ENCODE measurements at places on chromosomes 7 and 10. TPM values are rescaled to one million over a fixed set of nuclear protein-coding genes. Genes with fewer than 3 reads are reported as not detected.

The PLEKHA1 gene
- polyA plus RNA-seq = 22.8 TPM

The GSTO1 gene
- 152 TPM for polyA plus RNA-seq

The LIPM gene
- not detected for polyA plus RNA-seq

The PDE6C gene
- polyA plus RNA-seq = not detected

The HOXA1 gene
- polyA plus RNA-seq = 2.8 TPM

The PRRT4 gene
- 0.16 TPM for polyA plus RNA-seq

The COL13A1 gene
- polyA plus RNA-seq = 0.55 TPM

The SPRN gene
- polyA plus RNA-seq = 0.16 TPM

The BAMBI gene
- 23.2 TPM for polyA plus RNA-seq

The ASB15 gene
- not detected for polyA plus RNA-seq

The ZNF488 gene
- polyA plus RNA-seq = 8.3 TPM

The NME8 gene
- polyA plus RNA-seq = not detected

- no peak for DNase-seq
Observed at GRCh38 chr10:13340626-13341376, 7.3 kb downstream of the SEPHS1 start.

- DNase-seq = no peak
Observed at GRCh38 chr10:53469383-53469782, 696.8 kb upstream of the MBL2 start.

GRCh38 chr7:126001349-126001748 lies 1071.7 kb upstream of the POT1 start:
- no peak for DNase-seq

DNA sequence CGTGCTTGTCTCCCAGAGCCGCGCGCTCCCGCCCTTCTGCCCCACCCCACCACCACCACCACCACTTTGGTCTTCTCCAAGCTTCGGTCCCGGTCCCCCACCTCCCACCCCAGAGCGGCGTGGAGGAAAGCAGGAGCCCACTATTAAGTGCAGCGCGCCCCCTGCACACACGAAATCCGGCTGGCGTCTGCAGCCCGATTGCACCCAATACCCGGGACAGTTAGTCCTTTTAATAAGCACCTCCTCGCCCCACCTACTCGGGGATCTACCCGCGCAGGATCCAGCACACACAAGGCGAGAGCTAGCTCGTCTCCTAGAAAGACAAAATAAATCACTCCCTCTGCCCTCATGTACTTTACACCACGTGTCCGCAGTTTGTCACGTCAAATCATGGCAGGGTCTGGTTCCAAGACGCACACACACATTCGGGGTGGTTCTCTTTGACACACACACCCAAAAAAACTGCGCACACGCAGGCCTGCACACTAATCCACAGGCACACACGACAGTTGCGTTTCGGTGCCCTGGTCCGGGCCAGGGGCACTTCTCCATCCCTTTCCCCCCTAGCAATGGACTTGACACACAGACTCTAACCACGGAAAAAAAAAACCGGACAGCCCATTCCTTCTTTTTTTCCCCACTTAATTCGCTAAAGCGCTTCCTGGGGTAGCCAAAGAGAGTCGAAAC lies 1.6 kb downstream of the SFMBT2 start:
- peak; percentile 46 for DNase-seq

DNA sequence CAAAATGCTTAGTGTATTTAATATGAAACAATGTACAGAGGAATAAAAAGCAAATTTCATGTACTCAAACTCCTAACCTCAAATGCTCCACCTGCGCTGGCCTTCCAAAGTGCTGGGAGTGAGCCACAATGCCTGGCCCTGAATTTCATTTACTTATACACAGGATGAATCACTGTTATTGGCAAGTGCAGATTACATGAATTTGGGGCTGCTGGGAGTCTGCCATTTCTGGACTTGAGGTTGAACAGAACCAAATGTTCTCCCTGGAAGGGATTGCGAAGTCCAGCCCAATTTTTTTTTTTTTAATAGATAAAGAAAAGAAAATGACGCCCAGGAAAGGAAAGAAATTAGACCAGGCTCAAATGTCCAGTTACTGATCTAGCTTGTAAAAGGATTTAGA lies 6.8 kb upstream of the CSTF2T start:
- DNase-seq = no peak

GRCh38 chr7:132123773-132124172 lies 452.5 kb downstream of the PLXNA4 start:
- DNase-seq = no peak

- no peak for DNase-seq
Observed at GRCh38 chr10:60465801-60466200, 76.1 kb upstream of the ANK3 start.

DNA sequence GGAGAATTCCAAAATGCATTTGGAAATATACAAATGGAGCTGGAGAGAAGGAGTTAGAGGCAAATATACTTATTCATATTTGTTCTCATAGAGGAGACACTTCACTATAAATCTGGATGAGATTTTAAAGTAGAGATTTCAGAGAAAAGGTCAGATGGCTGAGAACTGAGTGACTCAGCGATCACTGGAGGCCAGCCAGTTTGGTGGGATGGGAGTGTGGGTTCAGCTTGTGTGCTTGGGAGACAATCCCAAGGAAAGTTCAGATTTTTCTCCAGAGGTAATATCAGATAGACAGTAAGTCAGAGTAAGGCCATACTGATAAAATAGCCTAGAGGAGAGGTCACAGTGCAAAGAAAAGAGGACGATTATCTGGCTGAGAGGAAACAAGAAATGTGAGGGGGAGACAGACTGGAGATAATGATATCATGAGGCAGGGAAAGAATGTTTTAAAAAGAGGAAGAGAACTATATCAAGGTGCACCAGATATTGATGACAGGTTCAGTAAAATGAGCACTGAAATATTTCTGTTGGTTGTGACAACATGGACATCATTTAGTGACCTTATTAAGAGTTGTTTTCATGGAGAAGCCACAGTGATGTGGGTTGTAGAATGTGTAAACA lies 67.0 kb downstream of the MDFIC start:
- DNase-seq = peak; percentile 53

DNA sequence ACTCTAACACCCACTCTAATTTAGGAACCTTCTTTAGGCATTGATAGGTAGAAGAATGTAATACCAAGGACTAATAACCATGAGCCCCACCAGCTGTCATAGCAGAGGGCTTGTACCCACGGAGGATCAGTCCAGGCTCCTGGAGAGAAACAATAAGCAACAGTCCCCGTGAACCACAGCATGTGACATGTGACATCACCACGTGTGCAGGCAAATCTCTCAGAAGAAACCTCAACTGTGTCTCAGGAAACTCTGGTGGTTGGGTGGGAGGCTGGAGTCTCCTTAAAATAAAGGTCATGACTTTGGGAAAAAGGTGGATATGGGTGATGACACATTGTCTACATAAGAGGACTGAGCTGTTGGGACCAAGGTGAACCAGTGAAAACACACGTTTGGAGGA lies 653.9 kb upstream of the FOXK1 start:
- DNase-seq = no peak

DNA sequence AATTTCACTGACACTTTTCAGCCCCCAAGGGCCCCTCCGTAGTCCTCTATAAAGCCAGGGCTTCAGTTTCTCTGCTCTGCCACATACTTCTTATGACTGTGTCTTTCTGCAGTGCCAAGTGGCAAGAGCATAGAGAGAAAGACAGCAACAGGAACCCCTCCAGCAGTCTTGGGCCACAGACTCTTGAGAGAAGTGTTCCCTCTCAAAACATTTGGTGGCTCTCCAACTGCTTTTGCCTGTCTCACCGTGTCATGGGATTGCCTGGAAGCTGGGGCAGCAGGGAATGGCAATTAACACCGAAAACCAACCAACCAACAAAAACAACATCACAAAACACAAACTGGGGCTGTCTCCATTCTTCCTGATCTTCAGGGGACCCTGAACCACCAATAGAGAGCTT lies 73.8 kb upstream of the ELN start:
- DNase-seq = no peak

- no peak for DNase-seq
Observed at GRCh38 chr10:12432402-12433189, 83.2 kb downstream of the CAMK1D start.

DNA sequence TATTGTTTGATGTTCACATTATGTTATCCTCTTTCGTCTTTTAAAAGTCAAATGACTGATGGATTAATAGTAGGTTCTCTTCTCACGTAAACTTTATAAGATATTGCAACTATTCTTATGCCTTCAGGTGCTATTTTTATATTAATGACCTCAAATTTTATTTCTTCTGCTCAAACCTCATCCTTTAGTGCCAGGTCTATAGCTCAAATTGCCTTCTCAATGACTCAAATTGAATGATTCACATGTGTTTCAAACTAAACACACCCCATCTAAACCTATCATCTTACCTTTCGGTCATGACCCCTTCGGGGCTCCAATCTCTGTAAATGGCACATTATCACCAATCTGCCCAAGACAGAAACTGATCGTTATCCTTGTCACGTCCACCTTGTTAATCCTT lies 22.0 kb upstream of the LIPF start:
- DNase-seq = no peak

DNA sequence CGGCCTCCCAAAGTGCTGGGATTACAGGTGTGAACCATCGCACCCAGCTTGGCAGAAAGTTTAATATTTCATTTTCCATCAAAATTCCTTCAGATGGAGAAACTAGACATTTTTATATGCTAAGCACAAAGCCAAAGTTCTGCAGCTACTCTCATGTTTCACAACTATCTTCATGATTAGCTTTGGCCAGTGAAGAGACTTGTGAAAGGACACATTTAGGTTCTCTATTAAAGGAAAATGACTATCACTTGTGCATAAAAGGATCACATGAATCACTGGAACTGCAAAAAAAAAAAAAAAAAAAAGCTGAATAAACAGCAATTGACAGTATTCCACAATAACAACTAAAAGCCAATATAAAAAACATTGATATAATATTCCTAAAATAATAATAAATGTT lies 16.2 kb downstream of the FGFBP3 start:
- no peak for DNase-seq

DNA sequence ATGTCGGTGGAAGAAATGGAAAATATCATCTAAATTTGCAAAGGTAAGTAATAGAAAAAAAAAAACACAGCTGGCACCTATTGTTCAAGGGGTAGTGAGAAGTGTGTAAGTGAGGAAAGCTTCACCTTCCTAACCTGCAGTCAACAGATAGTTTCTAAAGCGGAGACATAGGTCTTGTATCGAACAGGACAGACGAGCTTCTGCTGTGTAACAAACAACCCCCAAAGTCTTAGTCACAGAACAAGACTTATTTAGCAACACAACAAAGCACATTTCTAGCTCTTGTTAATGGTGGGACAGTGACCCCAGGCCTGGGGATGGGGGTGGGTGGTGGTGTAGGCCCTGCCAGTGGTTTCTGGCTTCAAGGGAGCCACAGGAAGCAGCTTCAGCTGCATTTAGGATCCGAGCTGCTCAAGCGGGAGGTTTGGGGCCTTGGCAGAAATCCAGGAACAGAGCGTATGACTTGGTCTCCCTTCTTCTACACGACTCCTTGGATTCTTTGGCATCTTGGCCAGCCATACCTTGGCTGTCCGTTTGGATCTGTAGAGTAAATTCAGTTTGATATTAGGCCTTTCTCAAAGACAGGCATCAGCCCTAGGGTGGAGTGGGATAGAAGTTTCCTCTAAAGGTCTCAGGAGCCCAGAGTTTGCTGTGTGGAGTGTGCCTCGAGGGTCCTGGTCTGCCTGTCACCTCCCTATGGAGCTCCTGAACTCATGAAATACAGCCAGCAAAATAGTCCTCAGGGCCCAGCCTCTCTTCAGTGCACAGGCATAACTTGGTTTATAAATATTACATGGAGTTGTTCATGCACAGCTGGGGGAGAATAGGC lies 56.9 kb upstream of the SHH start:
- no peak for DNase-seq

- DNase-seq = no peak
Observed at GRCh38 chr7:29413626-29414136, 150.0 kb upstream of the PRR15 start.

- DNase-seq = no peak
Observed at GRCh38 chr10:50946991-50947781, 61.8 kb upstream of the A1CF start.

- DNase-seq = no peak
Observed at GRCh38 chr10:85741626-85742300, 624.8 kb downstream of the GRID1 start.

GRCh38 chr7:35599645-35600044 lies 95.3 kb downstream of the HERPUD2 start:
- no peak for DNase-seq

DNA sequence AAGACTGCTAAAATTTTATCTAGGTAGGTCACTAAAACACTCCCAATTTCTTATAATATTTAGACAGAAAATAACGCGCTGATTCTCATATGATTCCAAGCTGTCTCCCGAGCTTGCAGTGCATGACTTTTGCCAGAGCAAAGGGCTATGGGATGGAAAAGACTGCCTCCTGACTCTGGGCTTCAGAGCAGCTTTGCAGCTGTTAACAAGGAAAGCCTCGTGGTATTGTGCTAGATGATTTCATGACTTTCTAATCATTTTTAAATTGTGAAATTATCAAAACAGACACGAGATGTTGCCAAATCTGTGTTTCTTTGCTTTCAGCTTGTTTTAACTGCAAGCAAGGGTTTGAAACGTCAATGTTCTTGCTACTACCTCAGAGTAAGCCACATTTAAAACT lies 238.3 kb downstream of the AGMO start:
- no peak for DNase-seq

GRCh38 chr7:40341836-40342235 lies 207.0 kb downstream of the SUGCT start:
- no peak for DNase-seq

DNA sequence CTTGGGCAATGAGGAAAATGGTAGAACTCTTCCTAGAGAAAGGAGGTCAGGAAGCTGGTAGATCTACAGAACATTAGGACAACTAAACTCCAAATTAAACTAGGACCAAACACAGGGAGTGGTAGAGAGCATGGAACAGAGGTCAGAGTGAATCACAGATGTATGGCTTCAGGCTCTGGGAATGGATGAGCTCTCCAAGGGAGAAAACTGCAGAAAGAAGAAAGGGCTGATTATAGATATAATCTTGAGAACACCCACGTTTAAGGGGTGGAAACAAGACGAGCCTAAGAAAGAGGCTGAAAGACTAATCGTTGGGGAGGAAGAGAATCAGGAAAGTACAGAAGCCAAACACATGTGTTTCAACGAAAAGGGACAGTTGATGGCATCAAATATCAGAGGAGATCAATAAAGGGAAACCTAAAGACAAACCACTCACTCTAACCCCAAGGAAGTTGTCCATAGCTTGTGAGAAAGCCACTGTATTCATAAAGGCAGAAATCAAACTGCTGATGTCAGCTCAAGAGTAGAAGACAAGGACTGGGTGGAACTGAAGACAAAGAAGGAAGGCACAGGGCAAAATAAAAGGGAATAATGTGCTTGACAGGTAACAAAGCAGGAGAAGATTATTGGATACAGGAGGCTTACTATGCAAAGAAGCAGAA lies 41.4 kb downstream of the NUDCD3 start:
- DNase-seq = no peak

DNA sequence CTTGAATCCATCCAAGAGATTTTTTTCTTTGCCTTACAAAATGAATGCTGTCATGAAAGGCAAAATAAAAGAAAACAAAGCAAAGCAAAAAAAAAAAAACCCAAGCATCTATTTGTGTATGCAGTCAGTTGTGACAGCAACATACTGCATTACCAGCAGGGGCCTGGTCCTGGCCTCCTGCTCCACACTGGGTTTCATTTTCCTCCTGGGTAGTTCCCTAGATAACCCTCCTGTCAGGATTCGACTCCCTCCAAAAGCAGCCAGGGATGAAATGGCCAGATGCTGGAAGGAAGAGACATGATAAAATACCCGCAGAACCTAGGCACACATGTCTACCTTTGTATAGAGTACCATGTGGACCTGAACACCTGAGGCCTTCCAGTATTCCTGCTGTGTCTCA lies 148.6 kb downstream of the NRCAM start:
- no peak for DNase-seq

- DNase-seq = no peak
Observed at GRCh38 chr10:49287689-49288340, 11.2 kb upstream of the C10orf71 start.

GRCh38 chr10:45144326-45145070 lies 143.8 kb downstream of the ZNF22 start:
- no peak for DNase-seq
